ENCODE measurements at places on chromosomes 13 and 19.

GRCh38 chr13:69654392-69654791, 453.2 kb upstream of the ATXN8OS start:
- DNase-seq, result no peak

GRCh38 chr13:46062185-46062584, 9.6 kb upstream of the ZC3H13 start:
- DNase-seq, result no peak

GRCh38 chr19:33231511-33231910, 5.9 kb upstream of the SLC7A10 start:
- DNase-seq, result no peak

DNA sequence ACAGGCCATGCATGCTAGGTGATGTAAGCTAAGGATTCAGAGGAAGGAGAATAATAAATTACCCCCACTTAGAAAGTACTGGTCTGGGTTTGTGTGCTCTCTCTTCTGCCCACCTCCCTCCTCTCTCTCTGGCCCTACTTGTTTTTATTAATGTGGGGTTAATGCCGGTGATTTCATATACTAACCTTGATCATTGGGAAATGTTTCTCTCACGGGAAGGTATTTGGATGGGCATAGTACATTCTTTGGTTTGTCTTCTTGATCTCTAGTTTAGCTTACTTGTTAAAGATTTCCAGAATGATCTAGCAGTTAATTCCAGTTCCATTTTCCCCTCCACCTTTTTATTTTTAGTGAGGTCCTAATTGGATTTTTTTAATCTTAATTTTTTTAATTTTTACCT, 24.6 kb downstream of the ARHGAP35 start:
- no peak for DNase-seq

GRCh38 chr13:95250961-95251360, 50.3 kb downstream of the ABCC4 start:
- no peak for DNase-seq

DNA sequence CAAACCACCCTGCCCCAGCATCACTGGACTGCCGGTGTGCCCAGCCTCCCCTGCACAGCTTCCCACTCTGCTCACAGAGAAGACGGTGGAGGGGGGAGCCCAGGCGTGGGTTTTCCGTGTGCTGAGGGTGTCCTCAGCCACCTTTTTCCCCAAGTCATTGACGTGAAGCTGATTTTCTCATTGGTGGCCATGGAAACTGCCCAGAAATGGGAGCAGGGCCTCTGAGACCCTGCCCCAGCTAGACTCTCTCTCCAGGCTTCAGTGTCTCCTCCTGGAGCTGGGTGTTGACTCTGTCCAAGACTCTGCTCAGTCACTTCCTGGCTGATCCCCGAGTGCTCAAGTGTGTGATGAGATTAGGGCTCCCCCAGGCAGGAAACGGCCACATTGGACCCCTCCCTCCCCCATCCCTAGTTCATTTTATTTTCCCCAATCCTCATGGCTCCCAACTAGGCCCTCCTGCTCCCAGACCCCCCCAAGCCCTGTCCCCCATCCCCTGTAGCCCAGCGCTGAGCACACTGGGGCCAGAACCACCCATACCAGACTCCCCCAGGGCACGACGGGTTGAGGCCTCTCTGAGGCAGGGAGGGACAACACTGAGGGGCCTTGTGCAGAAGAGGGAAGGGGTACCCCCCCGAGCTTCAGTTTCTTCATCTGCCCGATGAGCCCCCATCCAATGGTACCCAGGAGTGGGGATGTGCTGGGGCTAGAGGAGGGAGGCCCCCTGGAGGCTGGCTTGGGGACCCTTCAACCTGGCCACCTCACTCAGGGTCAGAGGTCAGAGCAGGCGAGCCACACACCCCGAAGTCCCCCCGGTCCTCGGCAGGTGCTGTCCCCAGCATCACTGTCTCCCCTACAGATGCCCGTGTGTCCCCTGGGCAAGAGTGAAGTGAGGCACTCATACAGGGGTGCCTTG, 1.2 kb upstream of the F2RL3 start:
- no peak for DNase-seq

- DNase-seq, result peak; percentile 69
Measured at GRCh38 chr19:46489445-46490272, 6.0 kb downstream of the PNMA8B start.

GRCh38 chr19:21210037-21210621, 68.3 kb downstream of the ZNF431 start:
- no peak for DNase-seq

DNA sequence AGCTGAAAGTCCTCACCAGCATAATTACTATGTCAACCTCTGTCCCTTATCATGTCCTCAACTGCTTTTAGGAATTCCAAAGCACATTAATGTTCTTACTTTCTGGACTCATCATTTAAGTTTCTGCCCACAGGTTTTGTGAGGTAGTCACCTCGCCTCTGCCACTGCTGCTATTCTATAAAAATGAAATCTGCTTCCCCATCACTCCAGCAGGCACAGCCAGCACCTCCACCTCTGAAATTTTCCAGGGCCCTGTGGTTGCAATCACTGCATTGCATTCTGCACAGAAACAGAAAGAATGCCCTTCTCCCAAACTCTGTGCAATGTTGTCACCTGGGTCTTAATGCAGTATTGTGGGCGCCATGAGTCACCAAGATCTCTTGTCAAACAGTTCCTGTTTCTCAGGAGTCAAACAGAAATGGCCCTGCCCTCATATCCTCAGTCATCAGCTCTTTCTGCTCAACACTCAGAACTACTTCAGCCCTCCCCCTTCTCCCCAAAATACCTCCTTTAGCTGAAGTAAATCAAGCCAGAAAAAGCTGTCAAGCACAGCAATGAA, 529.2 kb upstream of the NBEA start:
- DNase-seq, result no peak

- DNase-seq, result no peak
Measured at GRCh38 chr13:46636451-46636850, 83.5 kb downstream of the LRCH1 start.

DNA sequence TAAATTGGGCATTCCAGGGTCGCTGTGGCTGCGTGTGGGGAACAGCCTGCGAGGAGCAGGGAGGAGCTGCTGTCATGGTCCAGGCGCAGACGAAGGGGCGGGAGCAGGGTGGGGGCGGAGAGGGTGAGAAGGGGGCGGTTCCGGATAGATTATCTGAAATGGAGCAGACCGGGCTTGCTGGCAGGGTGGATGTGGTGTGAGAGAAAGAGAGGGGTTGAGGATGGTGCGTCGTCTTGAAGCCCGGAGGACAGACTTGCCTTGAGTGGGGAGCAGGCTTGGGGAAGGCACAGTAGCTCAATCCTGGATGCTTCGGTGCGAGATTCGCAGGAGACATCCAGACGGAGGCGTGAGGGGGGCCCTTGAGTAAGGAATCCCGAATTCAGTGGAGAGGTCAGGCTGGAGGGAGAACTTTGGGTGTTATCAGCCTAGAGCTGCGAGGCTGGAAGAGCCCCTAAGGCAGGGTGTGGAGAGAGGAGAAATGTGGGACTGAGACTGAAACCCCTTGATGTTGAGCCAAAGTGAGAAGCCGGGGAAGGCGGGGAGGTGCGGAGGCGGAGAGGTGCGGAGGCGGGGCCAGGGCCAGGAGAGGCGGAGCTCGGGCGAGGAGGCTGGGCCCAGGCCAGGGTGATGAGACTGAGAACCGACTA, 40.6 kb downstream of the DPF1 start:
- peak; percentile 72 for DNase-seq

DNA sequence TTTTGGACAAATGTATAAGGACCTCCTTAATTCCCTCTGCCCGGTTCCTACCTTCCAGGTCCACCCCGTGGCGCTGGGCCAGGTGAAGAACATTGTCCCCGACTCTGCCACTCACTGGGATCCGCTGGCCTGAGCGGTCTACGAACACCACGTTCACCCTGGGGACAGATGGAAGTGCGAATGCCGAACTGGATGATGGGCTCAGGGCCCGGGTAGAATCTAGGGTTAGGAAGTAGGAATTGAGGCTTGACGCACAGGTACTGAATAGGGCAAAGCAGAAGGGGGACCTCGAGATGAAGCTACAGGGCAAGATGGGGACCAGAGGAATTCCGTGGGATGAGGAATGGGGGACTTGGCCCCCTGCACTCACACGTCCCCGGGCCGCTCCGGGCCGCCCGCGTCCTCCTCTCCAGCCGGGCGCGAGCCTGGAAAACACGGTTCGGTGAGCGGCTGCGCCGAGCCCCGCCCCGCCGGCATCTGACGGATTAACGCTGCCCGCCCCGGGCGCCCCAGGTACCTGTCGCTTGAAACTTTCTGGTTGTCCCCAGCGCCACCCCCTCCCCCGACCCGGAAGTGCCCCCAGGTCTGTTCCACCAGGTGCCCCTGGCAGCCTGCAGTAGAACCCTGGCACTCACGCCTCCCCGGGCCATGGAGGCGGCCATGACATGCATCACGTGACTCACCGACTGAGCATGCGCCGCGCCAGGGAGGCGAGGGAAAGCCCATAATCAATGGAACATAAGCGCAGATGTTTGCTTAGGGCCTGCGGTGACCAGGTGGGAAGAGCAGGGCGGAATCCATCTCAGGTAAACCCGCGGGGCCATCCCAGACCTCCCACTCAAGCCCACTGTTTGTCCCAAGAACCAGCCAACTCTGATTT, at the start of gene FDX2:
FDX2 (minus strand) TSS at position 681 of the 880 bp plus-strand sequence; CDS start at position 662, 19 bp downstream.
- DNase-seq, result peak; percentile 92

DNA sequence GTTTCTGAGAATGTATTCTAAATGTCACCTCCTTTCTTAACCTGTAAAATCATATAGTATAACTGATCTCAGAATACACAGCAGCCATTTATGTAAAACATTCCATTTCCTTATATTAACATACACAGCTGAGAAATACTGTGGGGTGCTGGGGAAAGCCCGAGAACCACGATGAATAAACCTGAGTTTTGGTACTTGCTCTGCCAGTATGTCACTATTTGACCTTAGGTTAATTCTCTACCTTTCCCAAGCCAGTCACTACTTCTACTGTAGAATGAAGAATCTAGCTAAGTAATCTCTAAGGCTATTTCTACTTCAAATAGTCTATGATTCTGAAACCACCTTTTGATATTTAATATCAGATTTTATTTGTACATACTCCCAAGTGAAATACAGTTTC, 173.7 kb downstream of the TBC1D4 start:
- no peak for DNase-seq

DNA sequence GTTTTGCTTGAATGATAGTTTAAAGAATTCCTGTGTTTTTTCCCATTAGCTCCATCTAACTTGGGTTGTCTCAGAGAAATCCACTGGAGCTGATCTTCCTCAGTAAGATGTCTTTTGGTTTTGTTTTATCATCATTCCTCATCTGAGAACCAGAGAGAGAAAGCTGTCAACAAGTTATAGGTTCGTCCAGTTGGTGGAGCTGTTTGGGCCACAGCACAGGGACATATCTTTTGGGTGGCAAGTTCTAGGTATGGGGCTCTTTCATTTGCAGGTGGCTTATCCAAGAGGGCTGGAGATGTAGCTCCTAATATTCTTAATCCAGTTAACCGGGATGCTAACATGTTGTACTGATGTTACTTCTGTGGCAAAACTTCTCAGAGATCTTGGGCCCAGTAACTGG, 174.2 kb downstream of the KCNRG start:
- no peak for DNase-seq

- peak; percentile 48 for DNase-seq
Measured at GRCh38 chr13:21674490-21675009, 3.7 kb downstream of the FGF9 start.

- DNase-seq, result no peak
Measured at GRCh38 chr19:45955905-45956608, 17.6 kb downstream of the NOVA2 start.

- DNase-seq, result no peak
Measured at GRCh38 chr19:55611300-55611982, 6.0 kb downstream of the ZNF865 start.

- no peak for DNase-seq
Measured at GRCh38 chr19:3543150-3544057, 4.4 kb downstream of the TEKTIP1 start.

- no peak for DNase-seq
Measured at GRCh38 chr13:99230991-99231390, 27.2 kb downstream of the GPR18 start.

- no peak for DNase-seq
Measured at GRCh38 chr13:101624210-101624922, 171.9 kb downstream of the ITGBL1 start.

- DNase-seq, result no peak
Measured at GRCh38 chr19:1287354-1288225, 1.9 kb downstream of the EFNA2 start.

GRCh38 chr19:9901642-9902041, 34.7 kb downstream of the OLFM2 start:
- DNase-seq, result no peak

DNA sequence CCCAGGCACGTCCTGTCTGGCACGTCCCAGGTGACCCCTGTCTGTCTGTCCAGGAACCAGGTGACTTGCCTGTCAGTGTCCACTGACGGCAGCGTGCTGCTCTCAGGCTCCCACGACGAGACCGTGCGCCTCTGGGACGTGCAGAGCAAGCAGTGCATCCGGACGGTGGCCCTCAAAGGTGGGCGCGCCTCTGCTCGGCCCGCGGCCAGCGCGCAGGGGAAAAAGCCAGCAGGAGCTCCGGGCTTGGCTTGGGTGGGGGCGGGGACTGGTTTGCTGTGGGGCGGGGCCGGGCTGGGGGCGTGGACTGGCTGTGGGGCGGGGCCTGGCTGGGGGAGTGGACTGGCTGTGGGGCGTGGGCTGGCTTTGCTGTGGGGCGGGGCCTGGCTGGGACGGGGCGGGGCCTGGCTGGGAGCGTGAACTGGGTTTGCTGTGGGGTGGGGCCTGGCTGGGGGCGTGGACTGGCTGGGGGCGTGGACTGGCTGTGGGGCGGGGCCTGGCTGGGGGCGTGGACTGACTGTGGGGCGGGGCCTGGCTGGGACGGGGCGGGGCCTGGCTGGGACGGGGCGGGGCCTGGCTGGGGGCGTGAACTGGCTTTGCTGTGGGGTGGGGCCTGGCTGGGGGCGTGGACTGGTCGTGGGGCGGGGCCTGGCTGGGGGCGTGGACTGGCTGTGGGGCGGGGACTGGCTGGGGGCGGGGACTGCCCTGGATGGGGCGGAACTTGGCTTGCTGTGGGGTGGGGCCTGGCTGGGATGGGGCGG, 7.2 kb downstream of the WDR18 start:
- no peak for DNase-seq

DNA sequence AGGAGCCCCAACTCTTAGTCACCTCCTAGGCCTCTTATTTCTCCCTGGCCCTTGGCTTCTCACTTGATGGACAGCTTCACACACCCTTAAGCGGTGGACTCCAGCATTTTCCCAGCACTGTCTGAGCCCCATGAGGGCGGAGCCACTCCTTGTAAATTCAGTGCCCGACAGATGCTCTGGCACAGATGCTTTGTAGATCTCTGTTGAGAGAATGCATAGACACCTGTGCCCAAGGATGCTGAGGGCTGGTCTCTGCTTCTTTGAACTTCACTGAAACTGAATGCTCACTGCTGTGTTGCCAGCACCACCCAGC, 3.3 kb downstream of the SYCN start:
- no peak for DNase-seq

GRCh38 chr13:51590231-51590970, 6.1 kb downstream of the WDFY2 start:
- DNase-seq, result no peak

DNA sequence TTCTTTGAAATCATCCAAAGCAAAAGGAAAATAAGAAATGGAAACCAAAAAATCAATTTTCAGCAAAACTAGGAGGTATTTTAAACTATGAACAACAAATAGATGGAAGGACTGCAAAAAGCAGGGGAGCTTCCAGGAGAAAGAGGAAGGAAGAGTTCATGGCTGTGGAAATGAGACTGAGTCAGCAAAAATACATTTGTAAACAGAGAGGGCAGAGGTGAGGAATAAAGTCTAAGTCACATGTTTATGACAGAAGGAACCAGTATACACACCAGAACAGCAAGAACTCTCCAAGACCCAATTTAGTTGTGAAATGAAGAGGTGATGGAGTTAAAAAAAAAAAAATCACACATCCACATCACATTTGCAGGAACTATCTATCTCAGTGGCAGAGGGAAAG, 69.6 kb downstream of the RNASEH2B start:
- DNase-seq, result no peak

All from right forelimb (tissue), 1 donor.